ENCODE measurements at places on chromosomes 6 and 20.

DNA sequence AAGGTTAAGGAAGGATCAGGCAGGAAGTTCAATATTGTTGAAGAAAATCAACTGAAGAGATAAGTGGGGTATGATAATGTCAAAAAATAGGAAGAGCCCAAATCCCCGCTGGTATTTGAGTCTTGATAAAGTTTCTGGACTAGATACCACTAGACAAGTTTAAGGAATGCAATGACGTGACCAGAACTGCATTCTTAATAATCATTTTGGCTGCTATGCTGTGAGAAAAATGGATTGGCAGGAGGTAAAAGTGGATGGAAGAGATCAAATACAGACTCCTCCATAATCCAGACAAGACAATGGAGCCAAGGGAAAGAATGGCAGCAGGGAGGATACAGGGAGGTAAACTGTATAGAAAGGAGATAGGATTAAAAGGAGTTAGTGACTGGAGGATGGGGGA is 128.2 kb downstream of the COL12A1 start:
- no peak for DNase-seq

- no peak for DNase-seq
Measured at GRCh38 chr6:119129148-119129967, 50.9 kb upstream of the FAM184A start.

DNA sequence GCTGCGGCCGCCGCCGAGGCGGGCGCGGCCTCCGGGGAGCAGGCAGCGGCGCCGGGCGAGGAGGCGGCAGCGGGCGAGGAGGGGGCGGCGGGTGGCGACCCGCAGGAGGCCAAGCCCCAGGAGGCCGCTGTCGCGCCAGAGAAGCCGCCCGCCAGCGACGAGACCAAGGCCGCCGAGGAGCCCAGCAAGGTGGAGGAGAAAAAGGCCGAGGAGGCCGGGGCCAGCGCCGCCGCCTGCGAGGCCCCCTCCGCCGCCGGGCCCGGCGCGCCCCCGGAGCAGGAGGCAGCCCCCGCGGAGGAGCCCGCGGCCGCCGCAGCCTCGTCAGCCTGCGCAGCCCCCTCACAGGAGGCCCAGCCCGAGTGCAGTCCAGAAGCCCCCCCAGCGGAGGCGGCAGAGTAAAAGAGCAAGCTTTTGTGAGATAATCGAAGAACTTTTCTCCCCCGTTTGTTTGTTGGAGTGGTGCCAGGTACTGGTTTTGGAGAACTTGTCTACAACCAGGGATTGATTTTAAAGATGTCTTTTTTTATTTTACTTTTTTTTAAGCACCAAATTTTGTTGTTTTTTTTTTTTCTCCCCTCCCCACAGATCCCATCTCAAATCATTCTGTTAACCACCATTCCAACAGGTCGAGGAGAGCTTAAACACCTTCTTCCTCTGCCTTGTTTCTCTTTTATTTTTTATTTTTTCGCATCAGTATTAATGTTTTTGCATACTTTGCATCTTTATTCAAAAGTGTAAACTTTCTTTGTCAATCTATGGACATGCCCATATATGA is 3.2 kb downstream of the MARCKS start:
- DNase-seq, result no peak

DNA sequence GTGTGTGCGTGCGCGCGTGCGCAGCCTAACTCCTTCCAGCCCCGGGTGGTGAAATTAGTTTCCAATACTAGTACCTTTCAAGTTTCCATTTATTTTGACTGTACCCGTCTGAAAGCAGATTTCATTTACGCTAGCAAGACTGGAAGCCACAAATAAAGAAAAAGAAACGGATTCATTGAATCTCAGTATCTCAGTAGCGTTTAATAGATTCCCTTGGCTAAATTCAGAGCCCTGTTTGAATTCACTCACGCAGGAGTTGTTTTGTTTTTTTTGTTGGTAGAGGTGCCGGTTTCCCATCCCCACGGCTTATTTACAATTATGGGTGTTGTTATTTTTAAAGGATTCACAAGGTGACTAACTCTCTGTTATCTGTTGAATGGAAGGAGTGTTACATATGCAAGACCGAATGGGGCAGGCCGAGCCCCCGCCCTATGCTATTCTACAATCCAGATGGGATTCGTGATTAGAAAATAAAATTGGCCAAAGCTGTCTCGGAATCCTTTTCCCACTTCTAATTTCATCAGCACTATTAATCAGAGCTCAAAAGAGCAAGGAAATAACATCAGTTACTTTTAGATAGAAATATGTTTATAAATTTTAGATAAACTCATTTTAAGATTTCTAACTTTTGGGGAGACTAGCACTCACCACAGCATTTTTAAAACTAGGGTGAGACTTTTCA is 2.3 kb upstream of the INSM1 start:
- DNase-seq, result no peak

DNA sequence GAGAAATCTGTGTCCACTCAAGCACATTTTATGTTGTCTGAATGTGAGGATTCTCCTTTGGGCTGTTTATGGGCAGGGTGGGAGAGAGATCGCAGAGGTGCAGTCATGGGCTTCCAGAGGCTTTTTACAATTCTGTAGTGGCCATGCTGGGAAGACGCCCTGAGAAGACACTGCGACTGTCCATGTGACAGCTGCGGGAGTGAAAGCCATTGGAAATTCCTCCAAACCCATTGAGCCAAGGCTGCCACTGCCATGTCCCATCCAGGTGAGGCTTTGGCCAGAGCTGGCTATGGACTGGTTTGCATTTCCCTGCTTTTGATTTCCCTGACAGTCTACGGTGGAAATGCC is 216.9 kb upstream of the ECI2 start:
- no peak for DNase-seq

GRCh38 chr20:35385733-35386132 is 26.0 kb downstream of the UQCC1 start:
- no peak for DNase-seq

GRCh38 chr20:9407805-9408421 is 106.5 kb upstream of the LAMP5 start:
- DNase-seq, result peak; percentile 55

GRCh38 chr6:135904666-135905065 is 53.2 kb downstream of the PDE7B start:
- no peak for DNase-seq

- no peak for DNase-seq
Measured at GRCh38 chr6:89013438-89013837, 50.0 kb upstream of the RNGTT start.

- no peak for DNase-seq
Measured at GRCh38 chr6:7142918-7143475, 35.2 kb downstream of the RREB1 start.

DNA sequence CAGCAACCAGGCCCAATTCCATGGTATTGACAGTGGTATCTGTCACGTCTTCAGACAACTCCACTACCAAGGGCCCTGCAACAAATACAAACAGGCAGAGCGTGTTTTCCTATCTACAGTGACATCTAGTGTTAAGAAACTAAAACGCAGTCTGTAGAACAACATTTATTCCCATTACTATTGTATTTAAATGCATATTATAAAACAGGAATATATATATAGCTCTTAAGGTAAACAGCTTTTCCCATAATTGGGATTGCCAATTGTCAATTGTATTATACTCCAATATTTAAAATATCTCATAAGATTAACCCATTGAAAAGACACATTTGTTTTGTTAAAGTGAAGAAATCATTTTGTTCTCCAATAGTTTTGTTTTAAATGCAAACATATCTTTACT is 97.2 kb downstream of the KIF16B start:
- DNase-seq, result no peak

DNA sequence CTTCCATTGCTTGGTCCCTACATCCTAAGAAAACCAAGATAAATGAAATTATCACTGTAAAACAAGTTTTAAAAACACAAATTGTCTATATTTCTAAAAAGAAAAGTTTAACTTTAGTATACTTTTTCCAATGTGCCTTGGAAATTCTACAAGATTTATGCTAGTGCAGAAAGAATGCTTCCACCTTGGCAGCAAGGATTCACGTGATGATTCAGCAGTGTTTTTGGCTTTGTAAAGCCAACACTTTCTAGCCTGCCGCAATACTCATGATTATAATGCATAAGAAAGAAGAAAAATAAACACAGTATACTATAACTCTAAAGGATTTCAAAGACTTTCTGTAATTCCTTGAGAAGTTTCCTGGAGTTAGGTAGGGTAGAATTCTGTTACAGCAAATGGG is 442.7 kb downstream of the TENT5A start:
- DNase-seq, result no peak

- peak; percentile 30 for DNase-seq
Measured at GRCh38 chr20:57698867-57699275, 10.9 kb downstream of the PMEPA1 start.

GRCh38 chr6:159093609-159094443 is 49.0 kb upstream of the TAGAP start:
- no peak for DNase-seq

GRCh38 chr6:20211037-20211940 is 980 bp downstream of the MBOAT1 start:
- no peak for DNase-seq

DNA sequence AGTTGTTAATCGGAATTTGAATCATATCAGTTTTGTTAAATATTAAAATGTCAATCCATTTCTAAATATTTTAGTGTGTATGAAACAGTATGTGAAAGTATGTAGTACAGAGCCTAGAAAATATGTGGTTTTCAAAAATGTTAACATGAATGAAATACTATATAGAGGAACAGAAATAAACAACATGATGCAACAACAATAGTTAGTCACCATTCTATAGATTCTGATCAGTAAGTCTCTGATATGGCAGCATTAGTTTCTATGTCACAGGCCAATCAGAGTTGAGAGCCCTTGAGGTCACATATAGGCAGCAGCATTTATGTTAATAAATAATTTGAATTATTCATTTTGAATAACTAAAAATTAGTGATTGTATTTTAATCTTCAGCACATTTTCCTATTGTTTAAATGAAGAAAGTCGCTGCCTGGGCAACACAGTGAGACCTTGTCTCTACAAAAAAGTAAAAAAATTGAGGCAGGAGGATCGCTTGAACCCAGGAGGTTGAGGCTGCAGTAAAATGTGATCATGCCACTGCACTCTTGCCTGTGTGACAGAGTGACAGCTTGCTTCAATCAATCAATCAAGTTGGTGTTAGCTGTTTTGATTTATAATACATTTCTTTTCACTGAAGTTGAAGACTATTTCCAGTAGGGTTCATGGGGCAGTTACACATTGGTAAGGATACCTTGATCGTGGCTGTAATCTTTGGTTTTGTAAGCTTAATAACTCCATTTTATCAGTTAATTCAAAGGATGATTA is 11.5 kb upstream of the MAP3K7 start:
- no peak for DNase-seq

DNA sequence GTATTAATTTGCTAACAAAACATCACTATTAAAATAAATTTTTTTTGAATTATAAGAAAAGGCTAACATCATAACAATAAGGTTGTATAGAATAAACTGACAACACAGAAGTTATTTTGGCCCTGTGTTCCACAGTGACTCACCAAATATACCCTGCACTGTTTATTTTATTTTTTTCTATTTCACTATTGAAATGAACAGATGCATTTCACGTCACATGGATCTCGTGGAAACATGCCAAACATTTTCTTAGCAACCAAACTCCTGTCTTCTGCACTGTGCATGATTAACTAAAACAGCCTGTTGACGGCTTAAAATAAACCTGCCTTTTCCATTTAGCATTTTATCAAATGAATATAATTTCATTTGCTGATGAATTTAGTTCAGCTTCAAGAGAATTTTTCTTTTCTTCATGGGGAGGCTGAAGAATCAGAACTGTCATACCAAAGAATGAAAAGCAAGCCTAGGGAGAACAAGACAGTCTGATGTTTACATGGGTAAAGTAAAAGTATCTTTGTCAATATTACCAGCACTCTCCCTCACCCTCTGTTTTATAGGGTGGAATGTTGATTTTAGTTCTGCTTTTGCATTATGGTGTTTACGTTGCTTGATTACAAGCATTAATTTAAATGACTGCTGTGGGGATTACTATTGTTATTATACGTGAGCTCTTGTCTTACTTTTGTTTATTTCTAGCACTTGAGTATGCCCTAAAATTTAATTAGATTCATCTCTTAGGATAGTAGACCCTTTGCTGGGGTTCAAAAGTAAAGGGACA is 115.3 kb downstream of the LCA5 start:
- no peak for DNase-seq

DNA sequence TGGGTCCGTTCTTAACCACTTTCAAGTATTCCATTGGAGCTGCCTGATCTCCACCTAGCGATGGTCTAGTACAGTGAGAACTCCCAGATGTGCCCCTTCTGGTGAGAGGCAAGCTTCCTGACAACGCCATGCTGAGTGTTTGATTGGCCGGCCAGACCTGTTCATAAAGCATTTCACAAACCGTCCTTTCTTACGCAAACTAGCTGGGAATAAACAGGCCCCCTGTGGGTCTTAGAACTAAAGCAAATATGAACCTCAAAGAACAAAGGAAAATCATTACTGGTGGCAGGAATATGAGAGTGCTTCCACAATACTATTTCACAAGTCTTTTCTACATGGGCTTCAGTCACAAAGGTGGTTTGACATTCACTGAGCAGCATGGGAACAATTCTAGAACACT is 15.6 kb upstream of the GCNT2 start:
- DNase-seq, result no peak

DNA sequence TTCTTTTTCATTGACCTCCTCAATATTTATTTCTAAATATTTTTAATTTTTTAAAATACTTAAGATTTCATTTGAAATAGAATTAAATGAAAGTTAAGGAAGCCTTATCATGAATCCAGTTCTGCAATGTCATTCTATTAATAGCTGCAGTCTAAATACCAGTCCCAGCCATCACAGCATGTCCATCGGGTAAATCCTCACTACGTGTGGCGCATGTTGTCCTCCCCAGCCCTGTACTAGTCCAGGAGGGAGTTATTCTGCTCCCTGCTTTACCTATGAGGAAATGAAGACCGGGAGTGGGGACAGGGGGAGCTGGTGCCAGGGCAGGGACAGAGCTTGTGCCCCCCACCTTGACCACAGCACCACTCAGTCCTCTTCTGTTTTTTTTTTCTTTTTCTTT is 125.1 kb upstream of the QKI start:
- DNase-seq, result no peak

- no peak for DNase-seq
Measured at GRCh38 chr6:163748886-163749285, 334.4 kb downstream of the QKI start.

GRCh38 chr20:24102749-24103333 is 114.3 kb upstream of the GGTLC1 start:
- DNase-seq, result no peak
